Stimulated activated CD4-positive, alpha-beta T cell treated with anti-CD3 and anti-CD28 coated beads, TNF-alpha, amount 100 ng/mL, for 48 hours (primary cell): ENCODE measurements at places on chromosomes 3 and 15.

DNA sequence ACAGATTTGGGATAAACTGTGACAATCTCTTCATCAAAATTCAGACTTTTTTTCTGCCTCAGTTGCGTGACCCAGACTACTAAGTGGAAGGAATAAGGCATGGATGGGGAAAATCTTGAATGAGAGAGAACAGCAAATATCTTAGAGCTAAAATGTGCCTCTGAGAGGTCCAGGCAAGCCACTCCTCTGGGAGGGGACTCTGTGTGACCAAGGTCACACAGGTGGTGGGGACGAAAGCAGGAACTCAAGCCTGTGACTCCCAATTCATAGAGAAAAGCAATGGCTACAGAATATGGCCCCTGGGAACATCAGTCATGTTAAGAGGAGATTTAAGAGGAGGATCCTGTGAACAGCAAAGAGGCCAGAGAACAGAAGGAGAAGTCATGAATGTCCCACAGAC lies 268.1 kb downstream of the FOXP1 start:
- no peak for DNase-seq

- DNase-seq = no peak
These were observed 82.4 kb upstream of the STT3B start for GRCh38 chr3:31450345-31450744.

DNA sequence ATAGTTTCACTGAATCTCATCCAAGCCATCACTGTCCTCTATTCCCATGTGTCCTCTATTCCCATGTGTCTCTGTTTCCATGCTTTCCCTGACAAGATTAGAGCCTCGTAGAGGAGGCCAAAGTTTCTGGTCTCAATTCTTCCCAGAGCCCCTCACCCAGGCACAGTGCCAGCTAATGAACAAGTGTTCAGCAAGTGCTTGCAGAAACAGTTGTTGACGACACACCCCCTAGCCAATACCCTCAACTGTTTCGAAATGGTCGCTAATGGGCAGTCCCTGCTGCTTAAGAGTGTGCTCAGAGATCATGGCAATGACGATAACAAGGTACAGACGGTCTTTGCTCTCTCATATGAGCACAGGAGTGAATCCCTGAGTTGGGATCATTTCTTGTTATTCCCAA lies 73.4 kb downstream of the FAM174B start:
- no peak for DNase-seq

DNA sequence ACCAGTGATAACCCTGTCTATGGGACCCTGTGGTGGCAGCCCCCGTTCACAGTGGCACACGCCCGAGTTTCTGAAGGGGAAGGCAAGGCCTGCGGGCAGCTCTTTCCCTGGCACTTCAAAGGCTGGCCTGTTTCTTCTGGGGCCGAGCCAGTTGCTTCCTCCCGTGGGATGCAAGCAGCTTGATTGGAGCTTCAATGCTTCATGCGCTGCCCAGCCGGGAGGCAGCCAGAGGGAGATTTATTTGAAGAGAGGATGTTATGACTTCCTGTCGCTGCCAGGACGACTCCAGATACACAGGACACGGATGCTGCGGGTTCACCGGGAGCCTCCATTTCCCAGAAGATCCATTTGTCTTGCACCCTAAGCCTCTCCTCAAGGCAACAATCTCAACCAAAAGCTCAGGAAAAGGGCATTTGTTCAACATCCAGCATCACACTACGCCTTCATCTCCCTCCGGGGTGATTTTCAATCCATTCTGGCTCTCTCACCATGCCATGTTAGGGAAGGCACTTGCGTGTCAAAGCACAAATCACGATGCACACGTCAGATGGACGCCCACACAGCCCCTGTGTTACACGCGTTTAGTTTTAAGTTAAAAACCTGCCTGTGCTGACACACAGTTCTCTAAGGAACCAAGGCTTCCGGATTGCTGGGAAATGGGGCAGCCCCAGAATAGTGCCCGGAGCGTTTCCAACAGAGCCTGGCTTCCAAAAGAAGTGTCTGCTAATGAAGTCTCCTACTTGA lies 330.2 kb downstream of the OCA2 start:
- no peak for DNase-seq

DNA sequence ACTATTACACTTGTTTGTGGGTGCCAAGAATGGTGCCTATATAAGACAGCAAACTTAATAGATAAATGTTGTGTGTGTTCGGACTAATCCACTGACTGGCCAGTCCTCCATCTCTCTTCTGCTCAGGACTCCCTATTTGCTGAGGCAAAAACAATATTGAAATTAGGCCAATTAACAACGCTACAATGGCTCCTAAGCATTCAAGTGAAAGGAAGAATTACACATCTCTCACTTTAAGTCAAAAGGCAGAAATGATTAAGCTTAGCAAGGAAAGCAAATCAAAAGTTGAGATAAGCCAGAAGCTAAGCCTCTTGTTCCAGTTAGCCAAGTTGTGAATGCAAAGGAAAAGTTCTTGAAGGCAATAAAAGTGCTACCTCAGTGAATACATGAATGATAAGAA lies 126.9 kb downstream of the CCNL1 start:
- DNase-seq = no peak

DNA sequence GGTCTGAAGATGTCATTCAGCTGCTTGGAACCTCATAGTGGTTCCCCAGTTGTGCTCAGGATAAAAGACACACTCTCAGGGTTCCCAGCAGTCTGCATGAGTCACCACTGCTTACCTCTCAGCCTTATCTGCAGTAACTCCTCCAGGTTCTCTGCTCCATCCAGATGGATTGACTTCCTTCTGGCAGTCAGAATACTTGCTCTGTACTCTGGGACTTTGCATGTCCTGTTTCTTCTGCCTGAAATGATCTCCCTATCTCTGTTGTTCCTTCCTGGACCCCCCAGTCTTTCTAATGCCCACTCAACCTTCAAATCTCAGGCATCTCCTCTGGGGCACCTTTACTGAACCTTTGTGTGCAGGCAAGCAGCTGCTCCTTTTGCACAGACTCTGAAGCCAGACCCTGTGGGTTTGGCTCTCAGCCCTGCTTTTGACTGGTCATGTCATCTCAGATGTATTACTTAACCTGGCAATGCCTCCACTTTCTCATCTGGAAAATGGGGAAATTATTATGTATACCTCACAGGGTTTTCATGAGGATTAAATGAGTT lies 38.4 kb downstream of the ITPR1 start:
- DNase-seq = no peak
